ENCODE measurements at places on chromosomes 12 and 14. TPM values are rescaled to one million over a fixed set of nuclear protein-coding genes. Genes with fewer than 3 reads are reported as not detected.

The GPX2 gene
- not detected for total RNA-seq

The TEP1 gene
- total RNA-seq: 16.3 TPM

The AREL1 gene
- total RNA-seq: 24.5 TPM

The ALDH6A1 gene
- total RNA-seq: 7.1 TPM

The OVCH1 gene
- not detected for total RNA-seq
